ENCODE measurements at places on chromosomes 2 and 18.

GRCh38 chr2:164368896-164369295 lies 252.4 kb downstream of the GRB14 start:
- no peak for DNase-seq

- DNase-seq: no peak
These were observed 133.1 kb downstream of the MREG start for GRCh38 chr2:215879977-215880940.

DNA sequence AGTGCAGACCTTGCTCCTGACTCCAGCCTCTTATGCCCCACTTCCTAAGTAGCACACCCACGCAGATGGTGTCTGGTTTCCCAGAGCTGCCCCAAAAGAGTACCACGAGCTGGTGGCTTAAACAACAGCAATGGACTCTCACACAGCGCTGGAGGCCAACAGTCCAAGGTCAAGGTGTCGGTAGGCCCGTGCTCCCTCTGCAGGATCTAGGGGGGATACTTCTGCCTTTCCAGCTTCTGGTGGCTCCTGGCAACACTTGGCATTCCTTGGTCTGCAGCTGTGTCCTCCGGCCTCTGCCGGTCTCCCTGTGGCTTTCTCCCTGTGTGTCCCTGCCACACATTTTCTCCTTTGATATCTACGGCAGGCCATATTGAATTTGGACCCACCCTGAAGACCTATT lies 99.0 kb downstream of the TSHZ1 start:
- no peak for DNase-seq

GRCh38 chr2:62306751-62307468 lies 111.0 kb downstream of the B3GNT2 start:
- no peak for DNase-seq

- no peak for DNase-seq
These were observed 484.4 kb downstream of the NRXN1 start for GRCh38 chr2:50547521-50547920.

DNA sequence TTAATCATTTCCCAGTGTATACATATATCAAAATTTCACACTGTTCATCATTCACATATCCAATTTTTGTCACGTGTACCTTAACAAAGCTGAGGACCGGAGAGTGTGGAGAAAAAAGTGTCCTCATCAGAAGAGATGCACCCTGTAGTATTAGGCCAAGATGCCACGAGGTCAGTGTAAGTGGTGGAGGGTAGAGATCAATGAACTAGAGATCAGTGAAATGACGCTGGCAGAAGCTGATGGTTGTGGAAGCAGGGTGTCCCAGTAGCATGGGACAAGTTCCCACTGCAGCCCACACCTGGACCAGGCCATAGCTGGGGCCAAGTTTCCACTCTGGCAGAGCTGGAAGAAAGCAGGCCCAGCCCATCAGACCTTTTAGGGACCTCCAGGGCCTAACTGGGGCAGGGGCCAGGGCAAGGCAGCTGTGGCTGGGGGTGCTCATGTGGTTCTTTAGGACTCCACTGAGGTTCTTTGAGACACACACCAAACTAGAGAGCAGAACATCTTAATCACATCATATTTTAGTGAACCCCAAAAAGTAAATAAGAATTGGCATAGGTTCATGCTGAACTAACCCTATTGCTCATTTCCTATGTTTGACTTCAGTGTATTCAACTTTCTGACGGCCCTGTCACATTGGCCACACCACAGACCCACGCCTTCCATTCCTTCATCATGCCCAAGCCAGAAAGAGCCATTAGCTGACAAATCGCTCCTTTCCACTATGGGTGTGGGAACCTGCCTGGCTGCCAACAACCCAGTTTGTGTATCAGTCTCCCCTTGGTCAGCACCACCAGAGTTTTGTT lies 21.6 kb upstream of the GPR55 start:
- DNase-seq: no peak

GRCh38 chr18:2050702-2051201 lies 520.6 kb downstream of the METTL4 start:
- DNase-seq: no peak

- DNase-seq: peak; percentile 80
These were observed 61.4 kb downstream of the TGOLN2 start for GRCh38 chr2:85266146-85267041.

- no peak for DNase-seq
These were observed 397.3 kb downstream of the ARHGAP15 start for GRCh38 chr2:143526498-143526897.

DNA sequence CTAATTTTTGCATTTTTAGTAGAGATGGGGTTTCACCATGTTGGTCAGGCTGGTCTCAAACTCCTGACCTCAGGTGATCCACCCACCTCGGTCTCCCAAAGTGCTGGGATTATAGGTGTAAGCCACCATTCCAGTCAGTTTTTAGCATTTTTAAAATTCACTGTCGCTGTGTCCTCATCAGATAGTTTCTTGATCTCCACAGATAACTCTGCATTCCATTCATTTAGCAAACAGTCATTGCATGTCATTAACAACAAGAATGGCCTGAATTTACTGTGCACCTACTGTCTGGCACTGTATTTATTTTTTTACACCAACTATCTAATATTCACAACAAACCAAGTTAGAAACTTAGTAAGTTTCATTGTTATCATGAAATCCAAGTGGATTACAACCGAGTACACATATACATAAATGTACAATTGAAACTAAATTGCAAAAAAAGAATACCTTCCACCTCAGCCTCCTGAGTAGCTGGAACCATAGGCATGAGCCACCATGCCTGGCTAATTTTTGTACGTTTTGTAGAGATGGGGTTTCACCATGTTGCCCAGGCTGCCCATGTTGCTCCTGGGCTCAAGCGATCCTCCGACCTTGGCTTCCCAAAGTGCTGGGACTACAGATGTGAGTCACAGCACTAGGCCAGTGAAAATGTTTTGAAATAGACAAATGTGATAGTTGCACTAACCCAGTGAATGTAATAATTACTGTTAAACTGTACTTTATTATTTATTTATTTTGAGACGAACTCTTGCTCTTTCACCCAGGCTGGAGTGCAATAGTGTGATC lies 4.3 kb downstream of the MCEE start:
- DNase-seq: no peak

DNA sequence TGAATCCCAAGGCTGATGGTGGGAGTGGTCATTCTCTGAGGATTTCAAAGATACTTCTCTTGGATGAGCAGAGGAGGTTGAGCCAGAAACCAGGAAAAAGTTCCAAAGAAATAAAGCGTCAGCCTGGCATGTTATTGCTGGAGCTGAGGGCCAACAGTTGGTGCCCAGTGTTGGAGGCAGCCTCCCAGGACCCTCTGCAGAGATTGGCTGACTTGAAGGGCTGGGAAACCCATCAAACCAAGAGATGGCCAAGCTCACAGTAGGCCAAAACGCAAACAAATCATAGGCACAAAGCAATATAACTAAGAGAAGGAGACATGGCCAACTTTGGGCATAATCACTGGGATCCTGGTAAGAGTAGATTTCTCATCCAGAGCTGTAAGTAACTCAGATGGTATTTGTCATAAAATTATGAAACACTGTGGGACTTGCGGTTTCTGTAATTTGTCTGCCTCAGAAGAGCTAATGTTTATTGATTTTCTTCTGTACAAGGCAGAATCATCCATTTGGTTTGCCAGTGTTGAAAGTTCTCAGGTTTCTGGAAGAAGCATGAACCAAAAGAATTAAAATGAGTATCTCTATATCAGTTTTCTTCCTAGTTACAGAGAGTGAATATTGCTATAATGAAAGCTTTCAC lies 108.3 kb downstream of the ATL2 start:
- no peak for DNase-seq
